ENCODE measurements at places on chromosomes 2 and 18.

- DNase-seq, result no peak
Observed at GRCh38 chr2:18398833-18399232, 161.6 kb downstream of the RDH14 start.

DNA sequence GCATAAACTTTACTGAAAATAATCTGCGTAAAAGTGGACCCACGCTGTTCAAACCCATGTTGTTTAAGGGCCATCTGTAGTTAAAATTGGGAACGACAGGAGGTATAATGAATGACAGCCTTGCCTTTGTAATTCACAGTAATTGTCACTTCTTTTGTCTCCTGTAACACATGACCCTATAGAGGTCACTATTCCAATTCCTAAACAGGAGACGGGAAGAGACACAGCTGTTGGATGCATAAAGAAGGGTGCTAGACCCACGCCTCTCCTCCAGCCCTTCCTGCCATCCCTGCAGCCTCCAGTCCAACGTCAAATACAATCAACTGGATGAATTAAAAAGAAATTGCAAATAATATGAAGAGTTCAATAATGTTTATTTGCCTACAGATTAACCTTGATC lies 63.1 kb upstream of the NFATC1 start:
- DNase-seq, result no peak

GRCh38 chr2:228038967-228039366 lies 142.5 kb downstream of the SPHKAP start:
- no peak for DNase-seq

DNA sequence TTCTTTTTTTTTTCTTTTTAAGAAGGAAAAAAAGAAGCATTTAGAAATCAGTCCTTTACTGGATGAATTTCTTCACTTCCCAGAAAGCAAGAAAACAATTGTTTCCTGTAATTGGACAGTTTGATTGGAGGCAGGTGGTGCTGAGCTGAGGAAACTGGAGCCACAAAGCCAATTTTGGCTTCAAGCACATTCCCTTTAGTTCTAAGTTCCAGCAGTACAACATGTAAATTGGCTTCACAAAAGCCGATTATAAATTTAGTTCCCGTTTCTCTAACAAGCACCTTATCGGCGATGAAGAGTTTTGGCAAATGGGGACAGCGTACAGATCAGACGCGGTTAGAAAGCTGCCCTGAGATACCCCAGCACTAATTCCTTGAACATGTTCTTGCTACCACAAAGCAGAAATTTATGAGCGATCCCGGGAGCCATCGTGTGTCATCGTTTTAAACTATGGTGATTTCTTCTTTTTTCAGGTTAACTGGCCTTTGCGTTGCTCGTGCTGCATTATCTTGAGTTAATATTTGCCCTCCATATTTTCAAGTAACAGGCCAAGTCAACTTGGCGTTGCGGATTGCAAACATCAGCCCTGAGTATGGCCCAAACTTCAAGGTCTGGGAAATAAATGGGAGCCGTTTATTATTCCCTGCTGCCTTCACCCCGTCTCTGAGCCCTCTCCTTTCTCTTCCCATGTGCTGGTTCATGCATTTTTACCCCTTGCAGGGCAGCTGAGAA lies 190.4 kb upstream of the ID2 start:
- peak; percentile 58 for DNase-seq

DNA sequence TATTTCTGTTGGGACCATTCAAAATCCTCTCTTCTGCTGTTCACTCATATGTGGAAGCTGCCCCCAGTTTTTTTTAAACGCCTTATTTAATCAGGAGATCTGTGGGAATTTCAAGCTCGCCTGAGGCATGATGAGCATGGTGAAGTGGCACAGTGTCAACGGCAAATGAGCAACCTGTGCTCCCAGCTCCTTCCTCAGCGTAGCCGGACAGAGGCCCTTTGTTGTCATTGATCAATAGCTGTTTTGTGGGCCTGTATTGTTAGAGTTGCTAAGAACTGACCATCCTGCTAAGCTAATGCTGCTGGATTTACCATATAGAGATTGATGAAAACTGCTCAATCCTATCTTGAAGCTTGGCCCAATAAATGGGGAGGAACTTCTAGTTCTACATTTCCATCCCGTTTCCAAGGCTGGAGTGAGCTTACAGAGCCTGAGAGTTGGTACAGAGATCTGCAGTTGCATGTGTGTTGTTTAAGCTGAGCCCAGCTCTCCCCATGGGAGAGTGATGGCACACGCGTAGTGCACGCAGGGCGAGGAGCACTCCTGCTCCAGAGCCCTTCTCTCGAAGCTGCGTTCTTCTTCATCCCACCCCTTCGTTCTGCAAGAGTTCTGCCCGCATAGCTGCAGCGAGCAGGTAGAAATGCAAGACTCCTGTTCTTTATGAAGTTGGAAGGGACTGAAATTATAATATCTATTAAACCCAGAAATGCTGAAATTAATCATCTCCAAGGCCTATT lies 108.8 kb downstream of the RTN4 start:
- DNase-seq, result no peak

Data from right lung (tissue), 10 donors.